Fibroblast of villous mesenchyme (primary cell): ENCODE measurements at places on chromosomes 3 and 15. TPM values are rescaled to one million over a fixed set of nuclear protein-coding genes. Genes with fewer than 3 reads are reported as not detected.

The ILDR1 gene
- total RNA-seq: not detected in 2 replicates

The HIGD2B gene
- total RNA-seq: 0.32 and 0.43 TPM in 2 replicates

The SYNPR gene
- not detected in 2 replicates for total RNA-seq

The TMEM212 gene
- total RNA-seq: not detected in 2 replicates

The GLCE gene
- 17.7 and 21.6 TPM in 2 replicates for total RNA-seq

The SPRED1 gene
- total RNA-seq: 45.4 and 55.7 TPM in 2 replicates

The ANKUB1 gene
- not detected in 2 replicates for total RNA-seq

The IP6K2 gene
- total RNA-seq: 46.4 and 55.7 TPM in 2 replicates

The SNUPN gene
- total RNA-seq: 18.7 and 28.1 TPM in 2 replicates

The CCDC33 gene
- 0.86 and 1.9 TPM in 2 replicates for total RNA-seq

The MED12L gene
- 0.32 and 1.3 TPM in 2 replicates for total RNA-seq

The SLC15A2 gene
- total RNA-seq: under 0.01 and 0.43 TPM in 2 replicates

The RSRC1 gene
- 29.6 and 43.6 TPM in 2 replicates for total RNA-seq

The STAC gene
- 0.32 and 0.43 TPM in 2 replicates for total RNA-seq

The FOXL2NB gene
- 61.8 and 101 TPM in 2 replicates for total RNA-seq

The MITF gene
- total RNA-seq: 13.5 and 30.2 TPM in 2 replicates

The CDCP1 gene
- 10.4 and 20.6 TPM in 2 replicates for total RNA-seq

The ISG20 gene
- 1.3 and 3.0 TPM in 2 replicates for total RNA-seq

The MAP1A gene
- total RNA-seq: 60.9 and 65.7 TPM in 2 replicates

The RBP2 gene
- total RNA-seq: not detected in 2 replicates

The MME gene
- total RNA-seq: 310 and 479 TPM in 2 replicates

The ULK3 gene
- total RNA-seq: 15.5 and 17.3 TPM in 2 replicates

The CTXND1 gene
- not detected in 2 replicates for total RNA-seq

The CCR9 gene
- not detected in 2 replicates for total RNA-seq

The AGBL1 gene
- not detected in 2 replicates for total RNA-seq

The CHRM5 gene
- under 0.01 TPM in 2 replicates for total RNA-seq
